NCI-H1417 treated with DMSO at 0.1 percent for 48 hours (cell line): ENCODE measurements at places on chromosomes 16 and 17.

DNA sequence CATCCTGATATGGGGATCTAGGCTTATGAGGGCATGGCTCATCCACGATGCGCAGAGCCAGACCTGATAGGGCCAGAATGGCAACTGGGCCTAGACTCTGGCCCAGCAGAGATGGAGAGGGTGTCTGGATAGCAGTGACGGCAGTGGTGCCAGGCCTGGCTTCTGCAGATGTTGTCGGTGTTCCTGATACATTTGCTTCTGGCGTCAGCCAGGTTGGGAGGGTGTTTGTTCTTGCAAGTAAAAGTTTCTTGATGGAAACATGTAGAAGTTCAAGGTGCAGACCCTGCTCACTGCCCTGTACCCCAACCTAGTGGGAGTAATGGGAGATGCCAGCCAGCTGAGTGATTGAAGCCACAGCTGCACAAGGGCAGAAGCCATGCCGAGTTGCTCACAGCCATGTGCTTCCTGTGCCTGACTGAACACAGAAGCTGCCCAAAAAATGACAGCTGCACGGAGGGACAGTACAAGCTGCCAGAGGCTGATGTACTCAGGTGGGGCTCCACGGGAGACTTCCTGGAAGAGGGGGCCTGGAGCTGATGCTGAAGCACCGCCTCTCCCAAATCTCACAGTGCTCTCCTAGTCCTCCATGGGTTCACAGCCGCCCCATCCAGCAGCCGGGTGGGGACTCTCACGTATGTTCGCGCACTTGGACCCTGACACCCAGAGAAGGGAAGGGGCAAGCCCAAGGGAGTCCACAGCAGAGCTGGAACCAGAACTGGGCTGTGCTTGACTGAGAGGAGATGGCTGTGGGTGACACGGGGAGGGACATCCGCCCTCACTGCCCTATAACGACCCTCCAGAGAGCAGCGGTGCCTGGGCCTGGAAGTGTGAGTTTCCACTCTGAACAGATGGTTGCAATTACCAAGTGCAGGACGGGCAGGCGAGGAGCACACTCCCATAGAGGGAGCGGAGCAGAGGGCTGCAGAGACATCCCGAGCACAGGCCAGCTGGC, 78.7 kb downstream of the N4BP1 start:
- no peak for DNase-seq

DNA sequence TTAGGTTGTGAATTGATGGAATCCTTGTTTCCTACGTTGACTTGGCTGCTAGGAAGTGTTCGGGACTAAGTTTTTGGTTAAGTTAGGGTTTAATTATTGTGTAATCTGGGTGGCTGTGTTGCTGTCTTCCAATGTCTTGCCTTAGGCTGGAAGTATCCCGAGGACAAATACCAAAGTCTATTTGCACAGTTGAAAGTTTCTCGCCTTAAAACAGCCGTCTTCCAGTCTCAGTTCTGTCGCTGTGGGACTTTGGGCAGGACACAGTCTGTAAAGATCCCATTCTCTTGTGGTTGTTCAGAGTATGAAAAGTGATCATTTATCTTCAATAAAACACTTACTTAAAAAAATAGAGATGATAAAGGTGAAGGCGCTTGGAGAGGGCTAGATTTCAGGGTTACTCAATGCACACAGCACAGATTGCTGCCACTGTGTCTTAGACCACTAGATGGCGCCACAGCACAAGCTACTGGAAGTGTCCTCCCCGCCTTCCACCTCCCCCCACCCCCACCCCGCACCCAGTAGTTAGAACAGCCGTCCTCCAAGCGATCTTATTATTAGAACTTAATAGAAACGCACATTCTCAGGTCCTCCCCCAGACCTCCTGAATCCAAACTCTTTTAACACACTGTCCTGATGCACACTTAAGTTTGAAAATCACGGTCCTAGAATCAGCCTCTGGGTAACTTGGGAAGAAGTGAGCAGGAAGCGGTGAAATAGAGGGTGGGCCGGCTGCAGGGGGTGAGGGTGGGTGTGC, 45.8 kb downstream of the AKAP1 start:
- peak; percentile 23 for DNase-seq

DNA sequence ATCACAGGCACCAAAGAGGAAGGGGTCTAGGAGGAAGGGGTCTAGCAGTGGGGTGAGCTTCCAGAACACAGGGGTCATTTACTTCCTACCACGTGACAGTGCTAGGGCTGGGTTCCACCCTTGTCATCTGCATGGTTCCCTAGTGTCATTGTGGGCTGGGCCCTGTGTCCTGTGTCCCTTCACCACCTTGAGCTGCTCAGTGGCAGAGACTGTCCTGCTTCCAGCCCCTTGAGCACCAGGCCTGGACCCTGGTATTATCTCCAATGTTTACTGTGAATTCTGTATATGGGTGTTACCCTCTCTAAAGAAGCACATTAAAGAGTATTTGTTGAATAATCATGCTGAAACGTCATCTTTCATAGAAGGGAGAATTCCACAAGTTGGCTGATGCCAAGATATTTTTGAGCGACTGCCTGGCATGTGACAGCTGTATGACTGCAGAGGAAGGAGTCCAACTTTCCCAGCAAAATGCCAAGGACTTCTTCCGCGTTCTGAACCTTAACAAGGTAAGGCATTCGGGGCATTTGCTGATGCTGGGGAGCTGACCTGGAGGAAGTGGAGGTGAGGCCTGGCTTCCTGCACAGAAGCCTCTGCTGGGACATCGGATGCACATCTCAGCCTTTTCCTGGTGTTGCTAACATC, 5.5 kb downstream of the NARF start:
- DNase-seq: no peak

DNA sequence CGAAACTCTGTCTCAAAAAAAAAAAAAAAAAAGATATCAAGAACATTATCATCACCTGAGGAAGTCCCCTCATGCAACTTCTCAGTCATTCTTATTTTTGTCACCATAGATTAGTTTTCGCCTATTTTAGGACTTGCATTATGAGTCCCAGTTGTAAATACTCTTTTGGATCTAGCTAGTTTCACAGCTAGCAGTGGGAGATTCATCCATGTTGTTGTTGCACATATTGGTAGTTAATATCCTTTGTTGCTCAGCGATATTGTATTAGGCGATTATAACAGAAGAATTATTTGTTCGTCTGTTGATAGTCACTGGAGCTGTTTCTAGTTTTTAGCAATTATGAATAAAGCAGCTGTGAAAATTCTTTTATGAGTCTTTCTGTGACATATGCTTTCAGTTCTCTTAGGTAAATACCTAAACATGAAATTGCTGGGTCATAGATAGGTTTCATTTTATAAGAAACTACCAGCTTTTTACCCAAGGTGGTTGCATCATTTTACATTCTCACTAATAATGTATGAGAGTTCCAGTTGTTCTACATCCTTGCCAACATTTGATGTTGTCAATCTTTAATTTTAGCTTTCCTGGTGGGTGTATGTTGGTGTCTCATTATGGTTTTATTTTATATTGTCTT, 40.7 kb upstream of the MAP3K14 start:
- DNase-seq: no peak

DNA sequence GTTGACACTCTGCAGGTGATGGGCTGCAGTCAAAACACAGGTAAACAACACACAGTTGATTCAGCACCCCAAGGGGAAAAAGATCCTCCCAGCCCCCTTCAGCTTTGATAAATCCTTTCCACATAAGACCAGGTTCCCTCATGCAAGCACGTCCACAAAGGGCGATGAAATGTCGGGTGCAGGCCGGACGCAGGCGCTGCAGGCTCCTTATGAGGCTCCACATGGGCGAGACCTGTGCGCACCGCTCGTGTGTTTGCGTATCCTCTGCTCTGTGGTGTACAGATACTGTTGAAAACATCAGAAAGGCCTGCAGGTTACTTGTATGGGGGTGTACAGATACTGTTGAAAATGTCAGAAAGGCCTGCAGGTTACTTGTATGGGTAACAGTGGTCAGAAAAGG, 14.4 kb upstream of the ZNF750 start:
- no peak for DNase-seq

DNA sequence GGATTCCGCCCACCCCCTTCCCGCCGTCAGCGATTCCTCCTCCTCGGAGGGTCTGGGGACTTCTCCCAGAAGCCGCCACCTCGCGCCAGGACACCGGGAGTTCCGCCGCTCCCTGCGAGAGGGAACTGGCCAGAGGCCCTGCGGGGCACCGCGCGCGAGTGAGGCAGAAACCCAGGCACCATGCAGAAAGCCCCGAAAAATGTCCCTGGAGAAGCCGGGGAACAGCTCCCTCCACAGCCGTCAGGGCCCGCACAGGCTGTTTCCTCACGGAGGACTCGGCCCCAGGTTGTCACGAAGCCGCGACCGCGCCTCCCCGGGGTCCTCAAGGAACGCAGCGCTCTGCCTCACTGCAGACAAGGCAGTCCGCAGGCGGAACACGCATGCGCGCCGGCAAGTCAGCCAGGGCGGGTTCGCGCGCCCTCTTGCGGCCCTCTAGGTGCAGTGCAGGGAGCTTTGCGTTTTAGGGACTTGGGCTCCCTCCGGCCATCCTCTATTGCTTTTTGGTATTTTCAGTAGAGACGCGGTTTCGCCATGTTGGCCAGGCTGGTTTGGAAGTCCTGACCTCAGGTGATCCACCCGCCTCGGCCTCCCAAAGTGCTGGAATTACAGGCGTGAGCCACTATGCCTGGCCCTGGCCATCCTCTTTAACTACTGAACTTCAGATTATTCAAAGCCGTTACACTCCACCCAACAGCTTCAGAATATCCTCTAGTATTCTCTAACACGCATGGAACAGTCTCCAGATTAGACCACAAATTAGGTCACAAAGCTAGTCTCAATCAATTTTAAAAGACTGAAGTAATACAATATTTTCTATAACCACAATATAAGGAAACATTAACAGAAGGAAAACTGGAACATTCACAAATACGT, 20.3 kb upstream of the ZNF287 start:
- DNase-seq: peak; percentile 53

DNA sequence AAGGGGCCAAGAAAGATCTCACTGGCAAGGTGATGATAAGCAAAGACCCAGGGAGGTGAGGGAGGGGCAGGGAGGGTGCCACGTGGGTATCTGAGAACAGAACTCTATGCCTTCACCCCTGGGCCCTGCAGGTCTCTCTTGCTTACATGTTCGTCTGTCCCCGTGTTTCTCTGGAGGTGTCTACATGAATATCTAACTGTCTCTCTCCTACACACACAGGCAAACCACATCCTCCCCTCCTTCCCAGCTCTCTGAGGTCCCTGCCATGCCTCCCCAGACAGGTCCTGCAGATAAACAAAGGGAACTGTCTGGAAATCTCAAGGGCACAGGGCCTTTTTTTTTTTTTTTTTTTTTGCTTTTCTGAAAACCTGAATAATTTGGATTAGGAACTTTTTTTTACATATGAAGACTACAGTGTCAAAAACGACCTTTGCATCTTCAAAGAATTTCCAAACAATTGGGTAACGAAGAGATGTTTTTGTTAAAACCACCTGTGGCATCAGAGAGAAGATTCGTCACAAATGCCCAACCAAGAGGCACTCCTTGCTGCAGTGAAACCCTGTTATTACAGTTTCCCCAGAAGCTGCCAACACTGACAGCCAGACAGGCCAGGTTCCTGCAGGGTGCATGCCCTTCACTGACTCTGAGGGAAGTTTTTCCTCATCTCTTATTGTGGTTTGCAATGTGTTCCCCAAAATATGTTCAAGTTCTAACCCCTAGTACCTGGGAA, 17.8 kb downstream of the PLLP start:
- DNase-seq: no peak

DNA sequence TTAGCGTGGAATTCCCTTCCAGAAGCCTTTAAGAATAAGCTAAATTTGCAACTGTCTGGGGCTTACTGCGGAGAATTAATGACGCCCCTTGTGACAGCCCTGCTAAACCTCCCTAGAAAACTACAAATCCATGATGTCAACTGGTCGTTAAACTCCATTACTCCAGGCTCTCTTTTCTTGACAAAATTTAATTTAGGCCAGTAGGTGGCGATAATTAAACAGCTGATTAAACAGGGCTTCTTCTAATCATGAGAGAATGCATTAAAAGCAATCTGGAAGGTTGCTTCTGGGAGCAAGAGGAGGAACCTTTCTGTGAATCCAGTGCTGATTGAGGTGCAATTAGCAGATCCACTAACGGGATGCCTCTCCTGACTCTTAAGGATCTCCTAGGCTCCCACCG, 8.1 kb upstream of the NLRP1 start:
- DNase-seq: peak; percentile 23

- DNase-seq: no peak
Measured at GRCh38 chr16:50986453-50986852, 164.6 kb downstream of the SALL1 start.

- no peak for DNase-seq
Measured at GRCh38 chr17:75346906-75347305, 57.7 kb upstream of the SLC25A19 start.

- no peak for DNase-seq
Measured at GRCh38 chr17:4136373-4136772, 6.5 kb downstream of the ZZEF1 start.

- no peak for DNase-seq
Measured at GRCh38 chr16:68284847-68285246, 20.5 kb downstream of the SLC7A6 start.

GRCh38 chr17:54102246-54102645, 279.5 kb downstream of the KIF2B start:
- no peak for DNase-seq

DNA sequence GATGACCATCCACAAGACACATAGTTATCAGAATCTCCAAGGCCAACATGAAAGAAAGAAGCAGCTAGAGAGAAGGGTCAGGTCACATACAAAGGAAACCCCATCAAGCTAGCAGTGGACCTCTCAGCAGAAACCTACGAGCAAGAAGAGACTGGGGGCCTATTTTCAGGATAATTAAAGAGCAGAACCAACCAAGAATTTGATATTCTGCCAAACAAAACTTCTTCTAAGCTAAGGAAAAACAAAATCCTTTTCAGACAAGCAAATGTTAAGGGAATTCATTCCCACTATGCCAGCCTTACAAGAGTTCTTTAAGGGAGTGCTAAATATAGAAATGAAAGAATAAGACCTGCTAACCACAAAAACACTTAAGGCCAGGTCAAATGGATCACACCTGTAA, 47.8 kb downstream of the ITFG1 start:
- no peak for DNase-seq

GRCh38 chr17:51407576-51407975, 147.2 kb downstream of the UTP18 start:
- no peak for DNase-seq

GRCh38 chr17:27217631-27218030, 76.3 kb upstream of the WSB1 start:
- DNase-seq: no peak

DNA sequence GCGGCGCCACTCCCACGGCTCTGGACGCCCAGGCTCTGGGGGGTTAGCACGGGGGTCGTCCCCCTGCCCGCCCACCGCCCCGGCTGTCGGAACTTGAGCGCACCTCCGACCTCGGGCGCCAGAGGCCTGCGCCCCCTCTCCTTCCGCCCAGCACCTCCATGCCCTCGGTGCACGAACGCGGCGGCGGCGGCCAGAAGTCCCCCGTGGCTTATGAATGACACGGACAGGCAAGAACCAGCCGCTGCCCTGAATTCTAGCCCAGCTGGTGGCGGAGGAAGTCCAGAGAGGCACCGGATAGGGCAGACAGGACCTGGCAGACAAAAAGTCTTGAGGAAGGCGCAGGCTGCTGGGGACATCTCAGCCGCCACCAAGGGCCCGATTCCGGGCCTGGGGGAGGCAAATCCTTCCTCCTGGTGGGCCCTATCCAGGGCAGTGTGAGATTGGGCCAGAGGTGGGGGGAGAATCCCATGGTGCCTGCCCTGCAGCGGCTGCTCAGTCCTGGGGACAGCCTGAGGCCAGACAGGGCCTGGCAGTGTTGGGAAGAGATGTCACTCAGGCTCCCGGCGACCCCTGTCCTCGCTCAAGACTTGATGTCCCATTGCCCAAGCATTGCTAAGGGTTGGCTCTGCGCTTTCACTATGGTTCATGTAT, 897 bp upstream of the CYGB start:
- no peak for DNase-seq
